Suprapubic skin (tissue), 4 donors: ENCODE measurements at places on chromosomes 5 and 9. TPM values are rescaled to one million over a fixed set of nuclear protein-coding genes. Genes with fewer than 3 reads are reported as not detected.

The HEXB gene
- 70.1 TPM for total RNA-seq

The SLC6A7 gene
- not detected for total RNA-seq

The PCDHA9 gene
- total RNA-seq = 0.34 TPM

The DMRT3 gene
- not detected for total RNA-seq

The PLAC8L1 gene
- not detected for total RNA-seq

DNA sequence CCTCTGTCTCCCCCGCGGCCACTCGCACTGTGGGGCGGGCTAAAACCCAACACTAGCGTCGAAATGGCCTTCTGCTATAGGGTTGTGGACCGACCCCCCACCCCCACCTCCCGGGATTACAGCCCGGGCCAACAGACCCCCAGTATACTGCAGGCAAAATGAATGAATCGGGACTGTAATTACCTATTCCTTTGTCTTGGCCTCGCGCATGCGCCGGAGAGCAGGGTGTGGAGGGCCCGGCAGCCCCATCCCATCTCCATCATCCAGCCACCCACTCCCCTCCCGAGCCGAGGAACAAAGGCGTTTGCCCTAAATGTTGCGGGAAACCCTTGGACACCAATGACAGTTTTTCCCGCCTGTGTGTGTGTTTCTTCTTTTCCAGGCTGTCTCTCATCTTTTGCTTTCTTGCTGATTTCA is 1.6 kb downstream of the BASP1 start:
- H3K36me3 ChIP-seq = no peaks in the 10 kb centered on the region
- H3K4me3 ChIP-seq = peak overlapping the region; percentile 59
- peaks cover 38% of the 10 kb centered on the region for H3K4me1 ChIP-seq

DNA sequence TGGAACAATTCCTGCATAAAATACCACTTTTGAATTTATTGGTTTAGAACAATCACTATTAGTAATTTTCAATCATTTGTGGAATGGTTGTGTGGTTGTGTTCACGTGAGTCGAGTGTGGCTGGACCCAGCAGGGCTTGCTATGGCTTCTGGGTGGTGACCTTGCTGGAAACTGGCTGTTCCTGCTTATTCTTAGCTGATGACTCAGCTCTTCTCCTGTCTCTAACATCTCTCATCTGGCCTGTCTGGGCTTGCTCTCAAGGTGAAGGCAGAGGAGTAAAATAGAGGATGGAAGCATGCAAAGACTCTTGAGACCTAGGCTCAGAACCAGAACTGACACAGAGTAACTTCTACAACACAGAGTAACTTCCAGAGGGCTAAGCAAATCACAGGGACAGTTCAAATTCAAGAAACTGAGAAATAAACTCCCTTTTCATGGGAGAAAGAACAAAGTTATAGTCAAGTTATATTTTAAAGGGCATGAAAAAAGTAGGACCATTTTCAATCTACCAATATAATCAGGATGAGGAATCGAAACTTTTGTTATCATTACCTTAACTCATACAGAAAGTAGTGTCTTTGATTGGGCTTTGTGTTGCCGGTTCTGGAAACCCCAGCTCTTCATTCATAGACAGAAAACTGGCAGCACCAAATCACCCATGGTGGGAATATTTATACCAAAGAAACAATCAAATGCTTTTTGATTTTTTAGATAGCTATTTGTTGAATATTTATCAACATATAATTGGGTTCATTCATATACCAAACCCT is 665.1 kb downstream of the CDH18 start:
- no peaks in the 10 kb centered on the region for H3K27me3 ChIP-seq
- no peak overlapping the region for H3K4me3 ChIP-seq
- DNase-seq = no peak
- peak overlapping the region; percentile 71 for H3K27ac ChIP-seq
- no peaks in the 10 kb centered on the region for H3K36me3 ChIP-seq
- H3K4me1 ChIP-seq = peaks cover 6% of the 10 kb centered on the region

DNA sequence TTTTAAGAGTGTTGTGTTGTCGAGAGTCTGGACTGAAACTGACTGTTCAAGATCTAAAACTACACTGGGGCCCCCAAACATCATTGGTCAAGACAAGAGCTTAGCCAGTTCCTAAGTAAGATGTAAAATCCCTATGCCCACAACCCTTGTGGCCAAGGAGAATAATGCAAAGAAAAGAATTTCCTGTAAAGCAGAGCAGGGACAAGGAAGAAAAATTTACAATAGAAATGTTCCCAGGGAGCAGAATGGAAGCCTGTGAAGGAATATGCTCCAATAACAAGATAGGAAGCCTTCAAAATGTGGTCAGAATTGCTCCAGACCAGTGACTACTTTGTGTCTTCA is 20.4 kb downstream of the PPP1R2B start:
- H3K4me1 ChIP-seq = no peaks in the 10 kb centered on the region
- DNase-seq = no peak
- H3K27ac ChIP-seq = no peak overlapping the region
- H3K27me3 ChIP-seq = no peaks in the 10 kb centered on the region
- H3K36me3 ChIP-seq = no peaks in the 10 kb centered on the region

GRCh38 chr5:61371474-61371873 is 39.4 kb downstream of the ZSWIM6 start:
- H3K27me3 ChIP-seq = no peaks in the 10 kb centered on the region
- DNase-seq = no peak
- no peak overlapping the region for H3K4me3 ChIP-seq
- no peaks in the 10 kb centered on the region for H3K4me1 ChIP-seq
- H3K27ac ChIP-seq = no peak overlapping the region

GRCh38 chr9:121781701-121782464 is 130.4 kb downstream of the DAB2IP start:
- H3K27me3 ChIP-seq = no peaks in the 10 kb centered on the region
- H3K36me3 ChIP-seq = peaks cover 59% of the 10 kb centered on the region
- no peak for DNase-seq
- no peak overlapping the region for H3K27ac ChIP-seq

DNA sequence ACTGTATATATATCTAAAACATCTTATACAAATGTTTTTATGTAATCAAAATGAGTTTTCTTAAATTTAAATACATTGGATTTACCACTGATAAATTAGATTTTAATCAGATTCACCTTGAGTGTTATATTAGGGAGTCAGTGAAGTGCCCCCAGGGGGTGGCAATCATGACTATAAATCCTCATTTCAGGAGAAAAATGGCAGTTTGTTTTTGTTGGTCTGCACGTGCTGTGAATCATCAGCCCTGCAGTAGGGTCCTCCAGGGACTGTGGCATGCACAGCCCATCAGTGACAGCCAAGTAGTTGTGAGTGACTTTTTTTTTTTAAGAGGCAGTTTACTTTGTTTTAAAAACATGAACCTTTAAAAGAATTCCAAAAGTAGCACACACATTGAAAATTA is 65.2 kb downstream of the ZSWIM6 start:
- H3K4me3 ChIP-seq = no peak overlapping the region
- DNase-seq = no peak
- peaks cover 5% of the 10 kb centered on the region for H3K4me1 ChIP-seq
- no peak overlapping the region for H3K27ac ChIP-seq

DNA sequence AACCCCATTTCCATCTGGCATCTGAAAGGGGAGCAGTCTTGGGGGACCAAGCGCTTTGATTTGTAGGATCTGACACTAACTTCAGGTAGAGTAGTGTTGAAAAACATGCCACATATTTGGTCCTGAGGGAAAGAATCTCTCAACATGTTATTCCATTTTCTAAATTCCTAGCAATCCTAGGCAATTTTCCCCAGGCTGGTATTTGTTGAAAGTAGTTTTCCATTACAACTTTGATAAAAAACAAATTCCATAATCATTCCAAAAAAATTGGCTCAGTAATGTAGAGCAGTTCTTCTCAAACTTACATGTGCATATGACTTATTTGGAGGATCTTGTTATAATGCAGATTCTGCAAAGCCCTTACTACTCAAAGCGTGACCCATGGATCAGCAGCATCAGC is 477.9 kb downstream of the ACTL7B start:
- no peaks in the 10 kb centered on the region for H3K4me1 ChIP-seq
- no peak for DNase-seq
- H3K36me3 ChIP-seq = no peaks in the 10 kb centered on the region
- no peaks in the 10 kb centered on the region for H3K27me3 ChIP-seq
- no peak overlapping the region for H3K27ac ChIP-seq
- H3K4me3 ChIP-seq = no peak overlapping the region

GRCh38 chr9:9286001-9286400 is 1326.8 kb downstream of the PTPRD start:
- no peaks in the 10 kb centered on the region for H3K27me3 ChIP-seq
- H3K4me1 ChIP-seq = no peaks in the 10 kb centered on the region
- H3K36me3 ChIP-seq = no peaks in the 10 kb centered on the region
- no peak for DNase-seq
- H3K4me3 ChIP-seq = no peak overlapping the region
- no peak overlapping the region for H3K27ac ChIP-seq

DNA sequence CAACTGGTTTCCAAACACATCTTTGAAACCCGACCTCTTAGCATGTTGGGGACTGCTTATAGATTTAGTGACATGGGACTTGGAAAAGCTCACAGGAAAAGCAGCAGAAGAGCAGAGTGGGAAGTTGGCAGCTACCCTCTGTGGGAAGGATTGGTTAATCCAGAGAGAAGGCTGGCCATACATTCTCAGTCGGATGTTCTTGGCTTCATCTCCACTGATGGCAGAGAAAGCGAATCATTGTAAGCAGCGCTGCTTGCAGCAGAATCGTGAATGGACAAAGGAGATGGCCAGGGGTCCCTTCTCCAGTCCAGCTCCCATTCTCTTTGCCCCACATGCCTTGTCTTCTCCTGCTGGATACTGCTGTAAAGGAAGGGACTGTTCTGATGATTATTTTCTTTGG is 62.7 kb downstream of the MEGF10 start:
- H3K4me1 ChIP-seq = no peaks in the 10 kb centered on the region
- H3K36me3 ChIP-seq = no peaks in the 10 kb centered on the region
- H3K27ac ChIP-seq = no peak overlapping the region
- no peaks in the 10 kb centered on the region for H3K27me3 ChIP-seq

- no peaks in the 10 kb centered on the region for H3K27me3 ChIP-seq
- no peaks in the 10 kb centered on the region for H3K4me1 ChIP-seq
- no peak overlapping the region for H3K27ac ChIP-seq
- no peak overlapping the region for H3K4me3 ChIP-seq
- no peaks in the 10 kb centered on the region for H3K36me3 ChIP-seq
These were observed 164.4 kb upstream of the NR3C1 start for GRCh38 chr5:143567583-143568504.

DNA sequence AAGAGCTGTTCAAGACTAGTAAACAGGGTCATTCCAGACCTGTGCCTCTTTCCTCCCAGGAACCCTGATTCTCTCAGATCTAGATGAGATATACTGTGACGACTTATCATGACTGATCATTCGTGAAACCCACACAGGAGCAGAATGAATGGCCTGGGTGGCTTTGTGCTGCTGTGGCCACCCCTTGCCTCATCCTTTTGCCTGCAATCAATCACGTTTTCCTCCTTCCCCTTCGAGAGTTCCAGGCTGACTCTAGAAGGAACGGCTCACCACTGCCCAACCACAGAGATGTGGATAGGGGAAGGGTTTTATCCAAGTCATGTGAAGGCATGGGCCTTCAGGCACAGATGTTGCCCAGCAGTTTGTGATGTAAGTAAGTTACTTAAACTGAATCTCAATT is 5.8 kb downstream of the ANXA6 start:
- no peaks in the 10 kb centered on the region for H3K27me3 ChIP-seq
- H3K36me3 ChIP-seq = no peaks in the 10 kb centered on the region
- H3K4me1 ChIP-seq = peaks cover 46% of the 10 kb centered on the region
- no peak overlapping the region for H3K4me3 ChIP-seq
